ENCODE measurements at places on chromosomes 13 and 19.

GRCh38 chr13:41791056-41791455 lies 169.9 kb downstream of the VWA8 start:
- no peak for DNase-seq

DNA sequence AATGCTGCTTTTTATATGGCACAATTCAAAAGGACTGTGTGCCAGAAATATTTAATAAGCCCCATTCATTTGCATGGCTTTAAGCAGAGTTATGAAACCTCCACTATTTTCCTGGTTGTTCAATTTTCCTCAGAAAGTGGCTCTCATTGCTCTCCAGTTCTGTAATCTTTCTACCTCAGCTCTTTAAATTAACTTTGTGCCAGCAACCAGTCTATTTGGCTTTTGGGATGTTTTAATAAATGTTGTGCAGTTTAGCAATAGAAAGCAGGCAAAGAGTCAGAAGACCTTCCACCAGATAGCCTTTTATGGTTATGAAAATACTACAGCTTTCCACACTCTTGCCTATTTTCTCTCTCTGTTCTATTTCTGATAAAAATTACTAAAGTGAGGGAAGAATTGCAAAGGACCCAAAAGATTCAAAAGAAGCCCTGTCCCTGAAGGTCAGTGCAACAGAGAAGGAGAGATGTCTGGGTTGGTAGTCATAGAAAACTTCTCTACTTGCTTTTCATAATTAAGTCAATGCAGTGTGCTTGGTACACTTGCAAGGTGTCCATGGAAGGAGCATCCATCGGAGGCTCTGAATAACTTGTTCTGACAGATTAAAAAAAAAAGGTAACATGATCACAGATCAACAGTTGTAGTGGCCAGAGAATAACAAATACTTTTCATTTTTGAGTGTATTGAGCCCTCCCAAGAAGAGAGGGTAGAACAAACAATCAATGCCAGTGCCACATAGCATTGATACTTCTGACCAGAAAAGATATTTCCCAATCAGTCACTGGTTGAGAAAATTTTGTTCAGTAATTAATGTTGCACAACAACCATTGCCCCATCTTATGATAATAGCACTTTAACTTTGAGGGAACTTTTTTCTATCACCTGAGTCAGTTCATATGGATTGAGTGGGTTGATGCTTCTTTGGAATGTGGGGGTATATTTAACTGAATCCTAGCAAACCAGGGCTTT lies 48.4 kb upstream of the SPRY2 start:
- DNase-seq = no peak

- no peak for DNase-seq
These were observed 10.0 kb downstream of the NMRK2 start for GRCh38 chr19:3942790-3943409.

- DNase-seq = no peak
These were observed 6.0 kb downstream of the SLC5A5 start for GRCh38 chr19:17877696-17878095.

DNA sequence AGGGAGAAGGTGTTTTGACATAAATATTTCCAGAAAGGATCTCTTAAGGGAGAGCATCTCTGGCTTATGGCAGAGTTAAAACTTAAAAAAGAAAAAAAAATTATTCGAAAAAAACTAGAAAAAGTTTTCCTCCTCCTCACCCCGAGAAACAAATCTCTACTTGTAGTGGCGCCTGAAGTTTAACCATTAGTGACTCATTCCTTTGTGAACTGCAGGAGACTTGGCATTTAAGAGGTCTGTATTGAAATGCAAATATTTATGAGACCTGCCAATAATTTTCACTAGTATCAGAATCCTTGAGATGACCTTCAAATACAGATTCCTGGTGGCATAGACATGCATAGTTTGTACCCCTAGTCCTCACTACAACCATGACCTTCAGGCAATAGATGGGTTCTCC lies 64.9 kb upstream of the MED4 start:
- DNase-seq = no peak

DNA sequence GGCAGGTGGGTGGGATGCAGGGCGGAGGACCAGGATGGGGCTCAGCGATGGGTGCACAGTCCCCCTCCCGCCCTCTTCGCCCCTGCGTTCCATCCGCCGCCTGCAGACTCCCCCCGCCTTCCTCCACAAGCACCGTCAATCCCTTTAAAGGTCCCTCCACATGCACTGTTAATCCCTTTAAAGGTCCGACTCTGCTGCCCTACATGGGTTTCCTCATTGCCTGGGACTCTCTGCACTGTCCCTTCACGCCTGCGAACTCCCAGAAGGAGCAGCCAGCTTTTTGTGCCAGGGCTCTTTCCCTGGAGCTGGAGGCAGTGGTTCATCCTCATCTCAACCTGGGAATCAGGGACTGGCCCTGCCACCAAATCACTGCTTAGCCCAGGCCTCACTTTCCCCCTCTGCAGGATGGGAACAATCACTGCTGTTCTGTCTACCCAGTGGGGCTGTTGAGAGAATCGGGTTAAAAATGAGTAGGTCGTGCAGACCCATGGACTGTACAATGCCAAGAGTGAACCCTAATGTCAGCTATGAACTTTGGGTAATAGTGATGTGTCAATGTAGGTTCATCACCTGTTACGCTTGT lies 20.4 kb downstream of the ZNF574 start:
- DNase-seq = no peak

DNA sequence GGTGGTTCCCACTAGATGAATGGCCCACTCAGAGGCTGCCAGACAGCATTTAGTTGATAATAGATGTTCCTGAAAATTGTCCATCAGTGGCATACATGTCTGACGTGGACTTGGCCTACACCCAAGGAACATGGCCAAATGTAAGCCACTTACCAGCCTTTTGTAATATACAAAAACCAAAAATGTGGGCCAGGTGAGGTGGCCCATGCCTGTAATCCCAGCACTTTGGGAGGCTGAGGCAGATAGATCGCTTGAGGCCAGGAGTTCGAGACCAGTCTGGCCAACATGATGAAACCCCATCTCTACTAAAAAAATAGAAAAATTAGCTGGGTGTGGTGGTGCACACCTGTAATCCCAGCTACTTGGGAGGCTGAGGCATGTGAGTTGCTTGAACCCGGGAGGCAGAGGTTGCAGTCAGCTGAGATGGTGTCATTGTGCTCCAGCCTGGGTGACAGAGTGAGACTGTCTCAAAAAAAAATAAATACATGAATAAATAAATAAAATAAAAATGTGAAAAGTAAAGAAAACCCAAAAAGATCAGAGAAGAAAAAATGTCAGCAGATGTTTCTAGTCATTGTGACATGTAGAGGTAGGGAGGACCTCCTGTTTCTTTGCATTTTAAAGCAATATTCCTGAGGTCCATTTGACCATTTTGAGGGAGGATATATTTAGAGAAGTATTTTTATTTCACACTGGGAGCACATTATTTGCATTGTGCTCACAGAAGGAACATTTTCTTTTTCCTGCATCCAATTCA lies 7.1 kb upstream of the WTIP start:
- DNase-seq = no peak

DNA sequence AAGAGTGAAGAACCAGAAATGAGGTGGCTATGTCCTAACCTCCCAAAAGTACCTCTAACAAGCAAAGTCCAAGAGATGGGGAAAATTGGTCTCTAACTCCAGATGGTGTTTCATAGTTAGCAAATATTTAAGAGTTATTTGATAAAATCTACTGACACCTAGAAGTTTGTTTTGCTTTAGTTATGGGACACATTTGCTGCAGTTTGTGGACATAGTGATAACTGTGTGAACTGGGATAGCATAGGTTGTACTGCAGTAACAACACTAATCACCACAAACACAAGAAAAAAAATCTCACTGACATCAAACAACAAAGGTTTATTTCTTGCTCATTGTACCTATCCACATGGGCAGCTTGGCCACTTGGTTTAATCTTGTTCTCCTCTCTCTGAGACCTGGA lies 965.0 kb upstream of the SPRY2 start:
- DNase-seq = no peak

GRCh38 chr19:3159565-3159964 lies 19.0 kb upstream of the S1PR4 start:
- DNase-seq = no peak

GRCh38 chr13:109400209-109400608 lies 386.2 kb downstream of the IRS2 start:
- no peak for DNase-seq

DNA sequence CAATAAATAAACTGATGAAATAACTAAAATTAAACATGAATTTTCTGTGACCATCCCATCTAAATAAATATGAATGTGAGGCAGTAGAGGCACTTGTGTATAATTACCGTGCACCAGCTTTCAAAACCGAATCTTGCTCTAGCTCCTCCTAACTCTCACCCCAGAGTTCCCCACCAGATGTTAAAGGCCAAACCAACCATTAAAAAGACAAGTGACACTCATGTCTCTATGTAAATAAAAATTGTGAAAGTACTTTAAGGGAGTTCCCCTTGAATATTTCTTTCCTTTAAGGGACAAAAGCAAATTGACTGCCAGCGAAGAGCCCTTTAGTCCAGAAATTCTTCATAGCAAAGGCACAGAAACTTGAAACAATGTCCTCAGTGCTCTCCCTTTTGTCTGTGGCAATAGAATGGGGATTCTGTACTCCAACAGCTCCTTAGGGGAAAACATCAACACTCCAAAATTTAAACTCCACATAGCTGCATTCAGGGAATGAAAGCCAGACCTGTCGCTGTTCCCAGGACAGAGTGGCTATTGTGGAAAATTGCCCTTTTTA lies 101.7 kb upstream of the SOX21 start:
- no peak for DNase-seq

- DNase-seq = no peak
These were observed 270.0 kb upstream of the PCDH20 start for GRCh38 chr13:61685682-61686012.

DNA sequence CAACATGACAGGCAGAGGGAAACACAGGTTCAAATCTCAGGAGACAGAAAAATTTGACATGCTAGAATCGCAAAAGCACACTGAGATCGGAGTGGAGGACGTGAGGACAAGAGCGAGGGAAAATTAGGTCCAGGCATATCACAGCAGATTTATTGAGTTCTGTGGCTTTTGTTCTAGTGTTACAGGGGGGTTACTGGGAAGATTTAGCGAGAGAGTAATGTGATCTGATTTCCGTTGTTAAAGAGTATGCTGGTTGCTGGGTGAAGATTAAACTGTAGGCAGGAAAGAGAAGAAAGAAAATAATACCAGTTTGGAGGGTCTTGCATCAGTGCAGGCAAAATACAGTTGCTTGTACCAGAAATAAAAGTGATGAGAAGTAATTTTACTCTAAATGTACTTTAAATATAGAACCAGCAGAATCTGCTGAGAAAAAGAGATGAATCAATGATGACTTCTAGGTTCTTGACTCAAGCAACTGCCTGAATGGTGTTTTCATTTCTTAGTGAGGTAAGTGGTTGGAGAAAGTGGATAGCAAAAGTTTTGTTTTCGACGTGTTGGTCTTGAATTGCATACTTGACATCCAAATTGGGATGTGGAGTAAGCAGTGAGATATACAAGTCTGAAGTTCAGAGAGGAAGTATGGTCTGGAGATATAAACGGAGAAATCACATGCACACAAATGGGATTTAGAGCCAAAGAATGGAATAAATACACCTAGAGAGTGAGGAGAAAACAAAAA lies 35.7 kb downstream of the UFM1 start:
- DNase-seq = peak; percentile 63

- no peak for DNase-seq
These were observed 57.8 kb upstream of the C13orf46 start for GRCh38 chr13:114031631-114032030.
